HT-29 (cell line): ENCODE measurements at places on chromosomes 3 and 15. TPM values are rescaled to one million over a fixed set of nuclear protein-coding genes. Genes with fewer than 3 reads are reported as not detected.

DNA sequence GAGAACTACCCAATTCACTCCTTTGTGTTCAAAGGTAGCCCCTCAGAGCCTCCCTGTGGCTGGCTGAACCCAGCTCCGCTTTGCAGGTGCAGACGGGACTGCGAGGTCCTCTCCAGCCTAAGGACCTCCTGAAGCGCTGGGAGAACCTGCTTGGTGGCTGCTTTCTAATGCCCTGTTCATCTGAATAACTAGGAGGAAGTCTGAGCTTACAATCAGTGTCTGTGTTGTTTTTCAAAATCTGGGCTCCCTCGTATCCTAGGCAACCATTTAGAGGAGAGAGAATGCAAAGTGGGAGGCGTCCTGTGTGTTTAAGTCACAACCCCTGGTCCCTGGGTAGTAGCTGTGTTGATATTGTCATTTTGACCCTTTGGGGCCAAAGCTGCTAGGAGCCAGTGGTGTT is 99.9 kb downstream of the GABRG3 start:
- no peak for DNase-seq

DNA sequence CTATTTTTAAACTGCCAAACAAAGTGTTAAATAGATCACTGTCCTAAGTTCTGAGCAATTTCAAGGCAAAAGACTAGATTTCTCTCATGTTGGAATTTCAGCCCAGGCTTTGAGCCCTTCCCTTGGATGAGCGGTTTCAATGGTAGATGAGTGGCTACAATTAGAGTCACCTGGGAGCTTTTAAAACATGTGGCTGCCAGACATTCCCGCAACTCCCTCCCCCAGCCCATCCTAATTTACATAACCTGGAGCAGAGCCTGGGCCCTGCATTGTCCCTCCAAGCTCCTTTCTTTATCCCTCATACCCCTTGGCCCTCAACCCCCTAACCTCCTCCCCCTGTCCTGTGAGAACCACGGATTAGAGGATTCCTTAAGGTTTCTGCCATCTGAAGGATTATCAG is 357.5 kb upstream of the UMPS start:
- no peak for DNase-seq

CFAP92 gene
- 0.13 and 0.74 TPM in 2 replicates for total RNA-seq

- no peak for DNase-seq
Measured at GRCh38 chr3:122343654-122344053, 18.6 kb downstream of the CSTA start.

LTF gene
- total RNA-seq, result 0.03 and 1.1 TPM in 2 replicates
